NCI-H187 (cell line): ENCODE measurements at places on chromosomes 3 and 15.

DNA sequence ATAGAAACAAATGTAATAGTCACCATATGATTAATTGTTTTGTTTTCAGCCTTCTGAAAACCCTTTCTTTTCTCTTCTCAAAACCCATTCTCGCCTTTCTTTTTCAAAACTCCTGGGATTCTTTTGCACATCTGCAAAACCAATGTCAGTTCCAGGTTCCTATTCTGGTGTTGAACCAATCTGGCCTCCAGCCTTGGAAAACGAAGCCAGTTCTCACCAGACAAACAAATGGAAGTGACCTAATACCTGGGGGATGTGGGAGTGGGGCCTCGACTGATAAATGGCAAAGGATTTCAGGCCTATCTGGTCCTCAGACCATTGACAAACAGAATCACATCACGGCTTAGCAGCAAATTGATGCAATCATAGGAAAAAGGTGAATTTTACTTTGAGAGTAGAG, 73.0 kb downstream of the COL8A1 start:
- no peak for DNase-seq

- no peak for DNase-seq
Observed at GRCh38 chr15:98422130-98422478, 226.2 kb upstream of the IGF1R start.

DNA sequence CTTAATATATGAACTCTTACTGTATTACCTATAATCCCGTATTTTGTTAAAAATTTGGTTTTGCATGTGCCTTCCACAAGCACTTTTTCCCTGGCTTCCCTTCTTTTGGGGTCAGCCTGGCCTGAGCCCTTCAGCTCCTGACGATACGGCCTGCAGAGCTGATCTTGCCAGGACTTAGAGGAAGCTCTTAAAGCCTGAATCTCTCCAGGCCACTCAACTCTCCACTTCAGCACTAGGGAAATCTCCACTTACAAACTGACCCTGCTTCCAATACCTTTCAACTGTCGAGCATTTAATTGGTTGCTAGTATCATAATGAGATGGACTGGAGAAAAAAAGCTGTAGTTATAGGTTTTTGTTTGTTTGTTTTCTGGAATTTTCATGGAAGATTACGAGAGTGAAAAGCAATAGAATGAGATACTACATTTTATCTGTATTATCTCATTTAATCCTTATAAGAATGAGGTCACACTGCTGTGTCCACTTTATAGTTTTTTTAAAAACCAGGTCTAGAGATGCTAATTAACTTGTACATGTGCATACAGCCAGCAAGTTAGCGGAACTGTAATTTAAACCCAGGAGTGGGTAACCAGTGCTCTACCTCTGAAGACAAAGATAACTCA, 54.8 kb downstream of the ZBTB38 start:
- DNase-seq, result no peak

DNA sequence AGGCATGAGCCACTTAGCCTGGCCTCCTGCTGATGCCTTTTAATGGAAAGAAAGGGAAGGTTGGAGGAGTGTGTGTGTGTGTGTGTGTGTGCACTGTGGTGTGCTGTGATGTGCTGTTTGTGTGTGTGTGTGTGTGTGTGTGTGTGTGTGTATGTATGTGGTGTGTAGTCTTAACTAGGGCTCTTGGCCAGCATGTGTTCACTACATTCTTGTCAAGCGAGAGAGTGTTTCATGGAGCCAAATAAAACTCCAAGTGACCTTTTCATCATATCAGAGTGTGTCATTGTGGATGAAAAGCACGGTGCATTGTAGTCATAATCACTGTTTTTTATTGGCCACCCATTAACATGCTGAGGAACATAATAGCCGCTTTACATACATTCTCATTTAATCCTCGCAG, 30.8 kb upstream of the BHLHE40 start:
- DNase-seq, result no peak

GRCh38 chr3:1272546-1273265, 179.9 kb downstream of the CNTN6 start:
- no peak for DNase-seq

DNA sequence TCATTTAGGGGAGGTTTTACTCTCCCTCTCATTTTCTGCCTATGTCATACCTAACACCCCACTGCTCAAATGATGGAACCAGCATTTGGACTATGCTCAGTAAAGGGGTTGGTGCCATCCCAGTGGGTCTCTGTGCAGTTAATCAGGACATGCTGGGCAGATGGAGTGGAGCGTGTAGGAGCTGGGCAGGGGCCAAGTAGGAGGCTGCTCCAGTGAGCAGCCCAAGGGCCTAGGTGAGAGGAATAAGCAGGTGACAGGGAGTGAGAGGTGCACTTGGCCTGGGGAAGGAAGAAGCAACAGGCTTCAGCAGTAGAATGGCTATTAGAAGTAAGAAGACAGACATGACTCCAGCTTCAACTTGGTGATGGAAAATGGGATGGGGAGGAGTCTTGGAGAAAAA, 72.2 kb downstream of the EPHB1 start:
- DNase-seq, result no peak

DNA sequence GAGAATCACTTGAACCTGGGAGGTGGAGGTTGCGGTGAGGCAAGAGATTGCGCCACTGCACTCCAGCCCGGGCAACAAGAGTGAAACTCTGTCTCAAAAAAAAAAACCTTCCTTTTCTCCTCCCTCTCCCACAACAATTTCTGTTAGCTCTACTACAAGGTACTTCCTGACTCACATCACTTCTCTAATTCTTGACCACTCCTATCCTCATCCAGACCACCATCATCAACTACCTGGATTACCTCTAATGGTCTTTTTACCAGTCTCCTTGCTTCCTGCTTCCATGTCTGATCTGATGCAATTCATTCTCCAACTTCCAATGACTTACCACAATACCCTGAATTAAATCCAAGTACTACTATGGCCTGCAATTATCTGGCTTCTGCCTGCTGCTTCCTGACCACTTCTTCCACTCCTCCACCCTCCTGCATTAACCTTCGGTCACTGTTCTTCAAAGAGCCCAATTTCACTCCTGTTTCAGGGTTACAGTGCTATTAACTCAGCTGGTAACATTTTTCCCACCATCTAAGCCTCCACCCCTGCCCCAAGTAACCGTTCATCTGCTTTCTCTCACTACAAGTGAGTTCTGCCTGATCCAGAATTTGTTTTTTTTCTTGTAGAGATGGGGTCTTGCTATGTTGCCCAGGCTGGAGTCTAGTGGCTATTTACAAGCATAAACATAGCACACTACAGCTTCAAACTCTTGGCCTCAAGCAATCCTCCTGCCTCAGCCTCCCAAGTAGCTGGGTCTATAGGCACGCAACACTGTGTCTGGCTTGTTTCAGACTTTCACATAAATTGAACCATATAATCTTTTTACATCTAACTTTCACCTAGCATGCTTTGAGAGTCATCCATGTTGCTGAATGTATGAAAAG, 27.8 kb downstream of the DCAF1 start:
- DNase-seq, result no peak

DNA sequence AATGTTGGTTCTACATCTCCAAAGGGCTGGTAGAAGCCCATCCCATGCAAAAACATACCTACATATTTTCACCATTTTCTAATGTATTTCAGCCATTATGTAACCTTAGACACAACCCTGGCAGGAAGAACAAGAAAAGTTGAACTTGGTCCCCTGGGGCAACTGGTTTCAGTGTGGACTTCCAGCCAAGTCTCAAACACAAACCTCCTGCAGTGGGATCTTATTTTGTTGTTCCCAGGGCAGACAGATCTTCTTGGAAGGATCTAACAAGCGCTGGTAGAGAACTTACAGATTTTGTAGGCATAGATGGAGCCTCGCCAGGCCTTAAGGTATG, 96.3 kb downstream of the ADAMTS17 start:
- DNase-seq, result no peak

- no peak for DNase-seq
Observed at GRCh38 chr15:33242165-33242564, 47.7 kb upstream of the FMN1 start.
